ENCODE measurements at places on chromosomes 7 and 10.

GRCh38 chr7:4790516-4790991 is 15.1 kb downstream of the AP5Z1 start:
- no peak for DNase-seq

- no peak for DNase-seq
Observed at GRCh38 chr7:69736126-69736810, 138.0 kb downstream of the AUTS2 start.

DNA sequence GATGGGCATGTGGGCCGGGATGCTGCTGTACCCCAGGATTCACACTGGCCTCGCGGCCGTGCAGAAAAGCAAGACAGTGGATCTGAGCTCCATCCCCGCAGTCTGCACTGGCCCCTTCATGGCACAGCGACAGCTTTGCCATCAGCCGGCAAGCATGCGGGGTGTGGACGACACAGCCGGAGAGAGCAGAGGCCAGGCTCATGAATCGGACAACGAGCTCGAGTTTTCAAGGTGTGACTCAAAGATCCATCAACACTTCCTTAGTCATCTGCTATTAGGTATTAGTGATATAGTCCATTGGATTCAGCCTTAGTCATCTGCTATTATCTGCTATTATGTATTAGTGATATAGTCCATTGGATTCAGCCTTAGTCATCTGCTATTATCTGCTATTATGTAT is 254.7 kb downstream of the KLF6 start:
- no peak for DNase-seq

- DNase-seq, result no peak
Observed at GRCh38 chr7:133645884-133646391, 393.1 kb downstream of the EXOC4 start.

- DNase-seq, result no peak
Observed at GRCh38 chr10:78817361-78817760, 251.4 kb upstream of the ZMIZ1 start.

GRCh38 chr7:129332254-129333035 is 101.8 kb upstream of the STRIP2 start:
- DNase-seq, result no peak

- peak; percentile 79 for DNase-seq
Observed at GRCh38 chr7:46145412-46145811, 224.3 kb upstream of the IGFBP3 start.

DNA sequence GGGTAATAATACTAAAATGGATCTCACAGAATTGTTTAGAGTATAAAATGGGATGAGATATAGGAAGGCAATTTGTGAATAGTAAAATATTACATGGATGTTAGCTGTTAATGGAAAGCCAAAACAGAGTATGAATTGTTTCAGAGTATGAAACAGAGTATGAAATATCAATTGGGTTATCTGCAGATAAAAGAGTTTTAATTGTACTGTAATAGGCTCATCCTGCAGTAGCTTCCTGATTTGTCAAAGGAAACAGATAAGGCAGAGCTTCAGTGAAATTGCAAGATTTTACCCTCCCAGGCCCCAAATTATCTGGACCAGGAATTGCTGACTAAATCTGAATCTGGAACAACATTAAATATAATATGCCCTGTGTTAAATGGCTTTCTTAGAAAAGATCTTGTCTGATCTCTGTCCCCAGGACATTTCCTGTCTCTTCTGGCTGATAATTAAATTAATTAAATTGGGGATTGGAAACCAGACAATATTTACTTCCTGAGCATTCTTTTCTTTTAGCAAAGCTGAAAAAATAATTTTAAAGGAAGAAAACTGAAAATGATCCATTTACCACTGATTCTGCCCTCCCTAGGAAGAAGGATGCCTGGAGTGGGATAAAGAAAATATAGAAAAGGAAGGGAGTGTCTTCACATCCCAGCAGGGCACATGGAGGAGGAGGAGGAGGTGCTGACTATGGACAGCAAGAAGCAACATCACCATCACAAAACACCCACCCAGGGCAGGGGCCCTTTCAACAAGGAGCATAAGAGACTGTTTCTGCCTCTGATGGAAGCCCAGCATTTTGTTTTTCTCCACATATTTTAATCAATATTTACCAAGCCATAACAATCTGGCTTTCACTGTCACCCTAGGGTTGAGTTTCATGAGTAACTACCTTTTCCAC is 18.5 kb downstream of the PTN start:
- DNase-seq, result no peak

DNA sequence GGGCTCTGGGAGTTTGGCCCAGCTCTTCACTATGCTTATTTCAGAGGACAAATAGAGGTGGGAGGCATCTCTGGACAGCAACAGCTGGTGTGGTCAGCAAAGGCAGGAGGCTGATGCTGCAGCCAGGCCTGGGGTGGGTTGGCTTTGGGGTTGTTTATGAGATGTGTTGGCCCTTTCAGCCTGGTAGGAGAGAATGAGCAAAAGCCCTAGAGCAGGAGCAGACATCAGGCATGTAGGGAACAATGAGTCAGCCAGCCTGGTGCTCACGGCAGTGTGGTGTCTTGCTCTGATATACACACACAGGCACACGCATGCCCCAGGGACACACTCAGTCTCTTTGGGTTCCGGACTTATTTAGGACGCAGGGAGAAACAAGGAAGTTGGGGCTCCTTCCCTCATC is 157.1 kb downstream of the PRKCQ start:
- peak; percentile 29 for DNase-seq

GRCh38 chr7:100696123-100696521 is 2.1 kb upstream of the GIGYF1 start:
- no peak for DNase-seq

- DNase-seq, result no peak
Observed at GRCh38 chr10:11401264-11402235, 209.9 kb downstream of the USP6NL start.

GRCh38 chr10:44958898-44959246 is 730 bp upstream of the RASSF4 start:
- DNase-seq, result no peak

GRCh38 chr10:129472696-129473555 is 5.9 kb downstream of the MGMT start:
- no peak for DNase-seq

- peak; percentile 44 for DNase-seq
Observed at GRCh38 chr7:22860784-22861482, 38.3 kb upstream of the TOMM7 start.

- no peak for DNase-seq
Observed at GRCh38 chr10:110493832-110494426, 3.8 kb upstream of the DUSP5 start.

DNA sequence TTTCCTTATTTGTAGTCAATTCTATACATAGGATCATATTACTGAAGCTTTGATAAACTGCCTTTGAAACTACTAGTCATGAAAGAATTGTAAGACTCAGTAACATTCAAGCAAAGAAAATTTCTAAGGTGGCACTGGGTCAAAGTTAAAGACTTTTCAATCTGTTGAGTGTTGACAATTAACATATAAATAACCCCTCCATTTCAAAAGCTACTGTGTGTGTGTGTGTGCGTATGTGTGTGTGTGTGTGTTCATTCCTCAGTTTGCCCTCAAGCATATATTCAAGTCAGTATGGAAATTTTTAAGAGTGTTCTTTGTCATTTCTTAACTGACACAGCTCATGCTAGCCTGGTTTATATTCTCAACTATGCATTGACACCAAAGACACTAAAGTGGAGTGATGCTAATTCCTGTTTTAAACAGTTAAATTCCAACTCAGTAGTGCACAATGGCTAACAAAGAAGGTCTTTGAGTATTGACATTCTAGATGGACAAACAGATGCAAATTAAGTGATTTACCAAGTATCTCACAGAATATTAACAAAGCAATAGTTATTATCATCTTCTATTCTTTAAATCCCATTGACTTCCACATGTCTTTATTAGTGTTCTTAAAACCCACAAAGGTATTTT is 314.8 kb upstream of the GRM3 start:
- DNase-seq, result no peak

Data from Caco-2 (cell line).